ENCODE measurements at places on chromosomes 4 and X.

GRCh38 chr4:42293967-42294813, 103.1 kb upstream of the SHISA3 start:
- no peak for DNase-seq

GRCh38 chrX:153765138-153766079, 1.4 kb downstream of the PLXNB3 start:
- DNase-seq: no peak

DNA sequence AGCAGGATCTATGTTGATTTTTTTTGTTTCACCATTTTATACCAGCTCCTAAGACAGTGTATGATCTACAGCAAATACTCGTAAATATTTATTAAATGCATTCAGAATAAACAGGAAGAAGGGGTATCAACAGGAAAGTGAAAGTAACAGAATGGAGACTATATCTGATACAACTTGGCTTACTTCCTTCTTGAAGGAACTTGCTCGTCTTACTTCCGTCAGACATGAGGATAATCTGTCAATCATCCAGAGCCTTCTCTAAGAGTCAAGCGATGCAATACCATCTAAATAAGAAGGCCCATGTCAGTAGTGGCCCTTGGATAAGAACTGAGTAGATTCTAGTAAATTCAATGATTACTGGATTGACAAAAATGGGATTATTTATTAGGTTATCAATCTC, 84.2 kb downstream of the CAMK2D start:
- DNase-seq: no peak

GRCh38 chr4:18033111-18034085, 11.8 kb upstream of the LCORL start:
- no peak for DNase-seq

DNA sequence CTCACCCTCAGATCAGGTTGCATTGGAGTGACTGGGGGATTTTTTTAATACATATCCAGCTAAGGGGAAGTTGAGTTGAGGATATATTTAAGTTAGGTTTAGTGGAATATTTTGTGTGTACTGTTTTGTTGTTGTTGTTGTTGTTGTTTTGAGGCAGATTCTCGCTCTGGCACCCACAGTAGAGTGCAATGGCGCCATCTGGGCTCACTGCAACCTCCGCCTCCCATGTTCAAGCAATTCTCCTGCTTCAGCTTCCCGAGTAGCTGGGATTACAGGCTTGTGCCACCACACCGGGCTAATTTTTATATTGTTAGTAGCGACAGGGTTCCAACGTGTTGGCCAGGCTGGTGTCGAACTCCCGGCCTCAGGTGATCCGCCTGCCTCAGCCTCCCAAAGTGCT, 38.6 kb upstream of the ATP6AP2 start:
- no peak for DNase-seq
